ENCODE measurements at places on chromosomes 1 and 21. TPM values are rescaled to one million over a fixed set of nuclear protein-coding genes. Genes with fewer than 3 reads are reported as not detected.

DNA sequence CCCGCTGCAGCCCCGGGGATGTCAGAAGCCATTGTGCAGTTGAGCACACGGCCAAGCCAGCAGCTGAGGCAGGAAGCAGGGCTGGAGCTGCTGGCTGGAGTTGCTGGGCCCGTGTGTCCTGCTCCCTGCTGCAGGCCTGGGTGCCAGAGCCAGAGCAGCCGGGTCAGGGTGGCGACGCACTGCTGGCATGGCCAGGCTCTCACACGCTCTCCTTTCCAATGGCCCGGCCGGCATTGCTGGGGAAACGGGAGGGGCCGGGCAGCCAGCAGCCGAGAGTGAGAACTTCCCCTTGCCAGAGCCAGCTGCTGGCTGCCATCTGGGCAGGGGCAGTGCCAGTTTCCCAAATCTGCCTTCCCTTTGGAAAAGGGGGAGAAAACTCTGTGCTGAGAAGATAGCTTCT lies 82.4 kb upstream of the PROX1 start:
- DNase-seq: no peak

GRCh38 chr1:151947140-151947539 lies 37.8 kb upstream of the THEM4 start:
- DNase-seq: no peak

The SPRR2E gene
- total RNA-seq: not detected

GRCh38 chr1:106814418-106814817 lies 242.1 kb upstream of the PRMT6 start:
- no peak for DNase-seq

GRCh38 chr1:33322870-33323585 lies 2.1 kb upstream of the A3GALT2 start:
- no peak for DNase-seq

The TPR gene
- total RNA-seq: 121 TPM

- peak; percentile 18 for DNase-seq
Measured at GRCh38 chr1:30275926-30276764, 447.2 kb downstream of the MATN1 start.

DNA sequence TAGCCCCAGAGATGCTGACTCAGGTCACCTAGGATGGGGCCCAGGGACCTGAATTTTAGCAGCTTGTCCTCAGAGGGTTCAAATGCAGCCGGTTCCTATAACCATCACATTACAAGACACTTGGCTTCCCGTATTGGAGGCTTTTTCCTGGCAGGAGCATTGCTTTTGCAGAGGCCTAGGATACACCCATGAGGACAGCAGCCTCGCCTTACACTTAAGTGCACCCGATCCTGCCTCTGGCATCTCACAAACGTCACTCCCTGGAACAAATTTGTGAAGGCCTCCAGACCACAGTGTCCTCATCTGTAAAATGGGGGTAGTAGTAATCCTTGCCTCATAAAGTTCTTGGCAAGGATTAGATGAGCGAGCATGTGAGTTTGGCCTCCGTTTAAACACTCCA lies 130.0 kb downstream of the KAZN start:
- no peak for DNase-seq

The INSRR gene
- total RNA-seq: 0.13 TPM

GRCh38 chr1:202989879-202990278 lies 17.3 kb upstream of the TMEM183A start:
- DNase-seq: no peak

GRCh38 chr1:115091572-115091971 lies 2.3 kb upstream of the TSPAN2 start:
- DNase-seq: no peak

The AADACL4 gene
- total RNA-seq: not detected

DNA sequence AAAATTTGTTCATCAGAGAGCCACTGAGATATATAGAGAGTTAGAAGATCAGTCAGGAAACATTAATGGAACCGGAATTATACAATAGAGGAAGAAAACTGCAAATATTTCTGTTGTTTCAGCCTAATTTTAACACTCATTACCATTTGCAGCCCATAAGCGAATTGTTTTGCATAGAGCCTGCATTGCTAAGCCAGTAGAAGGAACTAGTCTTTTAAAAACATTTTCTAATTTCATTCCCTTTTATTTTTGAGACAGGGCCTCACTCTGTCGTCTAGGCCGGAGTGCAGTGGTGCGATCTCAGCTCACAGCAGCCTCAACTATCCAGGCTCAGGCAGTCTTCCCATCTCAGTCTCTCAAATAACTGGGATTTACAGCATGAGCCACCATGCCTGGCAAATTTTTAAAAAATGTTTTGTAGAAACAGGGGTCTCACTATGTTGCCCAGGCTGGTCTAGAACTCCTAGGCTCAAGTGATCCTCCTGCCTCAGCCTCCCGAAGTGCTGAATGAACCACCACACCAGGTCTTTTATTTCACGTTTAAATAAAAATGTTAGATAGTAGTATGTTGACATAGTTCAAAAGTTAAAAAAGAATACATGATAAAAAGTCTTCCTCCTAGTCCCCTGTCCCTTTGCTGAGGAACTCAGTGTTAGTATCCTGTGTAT lies 25.3 kb downstream of the MPZL1 start:
- no peak for DNase-seq

GRCh38 chr1:30686236-30686935 lies 37.0 kb downstream of the MATN1 start:
- DNase-seq: no peak

The OR2G6 gene
- total RNA-seq: not detected

- no peak for DNase-seq
Measured at GRCh38 chr21:14321042-14321441, 61.9 kb downstream of the HSPA13 start.

DNA sequence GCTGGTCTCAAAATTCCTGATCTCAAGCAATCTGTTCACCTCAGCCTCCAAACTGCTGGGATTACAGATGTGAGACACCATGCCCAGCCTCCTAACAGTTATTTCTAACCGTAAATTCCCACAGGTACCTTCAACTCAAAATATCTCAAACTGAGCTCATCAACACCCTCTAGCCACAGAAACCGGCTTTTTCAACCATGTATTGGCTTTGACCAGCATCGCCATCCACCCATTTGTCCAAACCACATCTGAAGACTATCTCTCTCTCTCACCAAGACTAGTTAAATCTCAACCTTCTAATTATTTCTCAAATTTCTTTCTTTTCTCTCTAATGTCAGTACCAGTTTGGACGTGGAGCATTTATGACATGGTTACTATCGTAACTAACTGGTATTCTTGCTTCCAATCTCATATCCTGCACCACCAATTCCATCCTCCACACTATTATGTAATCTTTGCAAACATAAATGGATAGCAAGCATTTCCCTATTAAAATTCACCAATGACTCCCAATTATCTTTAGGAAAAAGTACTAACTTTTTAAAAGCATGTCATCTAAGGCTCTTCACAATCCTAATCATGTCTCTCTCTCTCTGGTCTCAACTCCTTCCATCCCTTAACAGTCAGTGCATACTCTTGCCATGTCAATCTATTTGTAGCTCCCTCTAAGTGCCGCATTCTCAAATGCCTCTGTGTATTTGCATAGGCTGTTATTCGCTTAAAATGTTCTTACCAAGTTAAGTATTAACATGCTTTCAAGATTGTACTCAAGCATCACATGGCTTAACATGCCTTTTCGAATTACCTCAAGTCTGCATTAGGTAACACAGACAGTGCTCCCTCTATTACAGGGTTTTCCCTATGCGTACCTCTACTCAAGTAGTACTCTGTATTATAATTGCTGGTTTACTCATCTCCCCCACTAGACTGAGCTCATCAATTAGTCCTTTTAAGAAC lies 18.1 kb downstream of the RSBN1 start:
- no peak for DNase-seq

- peak; percentile 76 for DNase-seq
Measured at GRCh38 chr1:34162852-34163766, 1.9 kb downstream of the CSMD2 start.

DNA sequence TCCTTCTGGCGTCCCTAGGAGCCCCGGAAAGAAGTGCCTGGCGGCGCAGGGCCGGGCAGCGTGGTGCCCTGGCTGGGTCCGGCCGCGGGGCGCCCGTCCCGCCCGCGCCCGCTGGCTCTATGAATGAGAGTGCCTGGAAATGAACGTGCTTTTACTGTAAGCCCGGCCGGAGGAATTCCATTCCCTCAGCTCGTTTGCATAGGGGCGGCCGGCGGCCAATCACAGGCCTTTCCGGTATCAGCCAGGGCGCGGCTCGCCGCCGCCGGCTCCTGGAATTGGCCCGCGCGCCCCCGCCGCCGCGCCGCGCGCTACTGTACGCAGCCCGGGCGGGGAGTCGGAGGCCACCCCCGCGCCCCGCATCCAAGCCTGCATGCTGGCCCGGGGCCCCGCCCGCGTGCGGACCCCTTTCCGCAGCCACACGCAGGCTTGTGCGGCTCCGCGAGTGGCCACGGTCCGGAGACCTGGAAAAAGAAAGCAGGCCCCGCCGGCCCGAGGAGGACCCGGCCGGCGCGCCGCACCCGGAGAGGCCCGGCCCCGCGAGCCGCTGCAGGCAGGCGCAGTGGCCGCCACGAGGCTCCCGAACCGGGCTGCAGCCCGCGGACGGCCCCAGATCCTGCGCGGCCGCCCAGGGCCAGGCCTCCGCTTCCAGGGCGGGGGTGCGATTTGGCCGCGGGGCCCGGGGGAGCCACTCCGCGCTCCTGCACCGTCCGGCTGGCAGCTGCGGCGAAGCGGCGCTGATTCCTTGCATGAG lies 160.4 kb downstream of the RUNX1 start:
- peak; percentile 94 for DNase-seq

GRCh38 chr1:30507401-30508174 lies 215.8 kb downstream of the MATN1 start:
- DNase-seq: no peak

GRCh38 chr1:244639561-244639960 lies 13.4 kb upstream of the DESI2 start:
- DNase-seq: no peak

The OR14K1 gene
- not detected for total RNA-seq

DNA sequence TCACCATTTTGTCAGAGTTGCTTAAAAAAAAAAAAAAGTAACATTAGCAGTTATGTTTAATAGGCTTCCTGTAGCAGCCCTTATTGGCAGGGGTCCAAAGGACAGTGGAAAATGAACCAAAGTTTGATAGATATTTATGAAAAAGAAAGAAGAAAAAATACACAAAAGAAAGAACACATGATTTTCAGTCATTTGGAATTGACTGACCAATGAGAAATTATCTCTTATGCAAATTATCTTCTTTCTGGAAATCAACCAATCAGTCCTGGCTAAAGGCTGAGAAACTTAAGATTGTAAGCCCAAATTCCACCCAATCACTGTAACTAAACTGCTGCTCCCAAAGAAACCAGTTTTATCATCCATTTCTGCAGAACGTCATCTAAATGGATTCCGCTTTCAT lies 282.4 kb downstream of the TM2D1 start:
- DNase-seq: no peak

- DNase-seq: peak; percentile 73
Measured at GRCh38 chr1:184838504-184838951, 83.9 kb upstream of the EDEM3 start.

DNA sequence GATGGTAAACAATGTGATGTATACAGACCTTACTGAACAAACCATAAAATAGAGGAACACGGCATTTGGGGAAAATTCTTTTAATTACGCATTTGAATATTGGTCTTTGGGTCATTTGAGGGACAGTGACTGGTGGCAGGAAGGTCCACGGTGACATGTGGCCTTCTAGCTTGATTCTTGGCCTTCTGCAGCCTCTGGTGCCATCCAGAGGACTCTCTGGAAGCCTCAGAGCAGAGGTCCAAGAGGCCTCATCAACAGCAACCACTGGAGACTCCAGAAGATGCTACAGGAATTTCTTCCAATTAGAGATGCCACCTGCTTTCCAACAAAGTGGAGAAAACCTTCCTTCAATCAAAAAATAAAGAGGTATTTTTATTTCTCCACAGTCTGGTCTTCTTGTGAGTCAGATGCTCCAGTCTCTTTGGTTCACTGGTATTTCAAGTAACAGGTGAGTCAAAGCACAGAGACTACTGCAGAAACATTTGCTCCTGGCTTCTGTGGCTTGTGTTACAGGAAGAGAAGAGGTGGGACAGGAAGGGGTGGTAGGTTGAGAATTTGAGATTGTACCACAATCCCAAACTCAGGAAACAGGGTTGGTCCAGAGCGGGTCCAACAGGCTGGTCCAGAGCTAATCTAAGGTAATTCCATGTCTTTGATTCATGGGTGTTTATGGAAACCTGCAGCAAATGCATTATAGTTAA lies 2.7 kb upstream of the F5 start:
- DNase-seq: no peak

The POGZ gene
- 175 TPM for total RNA-seq

The EVI5 gene
- 37.7 TPM for total RNA-seq

GRCh38 chr21:39055167-39055767 lies 128.0 kb downstream of the PSMG1 start:
- DNase-seq: no peak

Data from ureter (tissue), 1 donor.